ENCODE measurements at places on chromosomes 11 and 22. TPM values are rescaled to one million over a fixed set of nuclear protein-coding genes. Genes with fewer than 3 reads are reported as not detected.

The APOBEC3F gene
- total RNA-seq: 24.5 TPM

The MRGPRX3 gene
- total RNA-seq: not detected

The TP53AIP1 gene
- not detected for total RNA-seq

The WT1 gene
- total RNA-seq: not detected

The OR51I1 gene
- total RNA-seq: not detected

The USH1C gene
- total RNA-seq: not detected

The SYCE3 gene
- 3.8 TPM for total RNA-seq

The SLC15A3 gene
- 7.0 TPM for total RNA-seq

The IRAG1 gene
- not detected for total RNA-seq

The FOLR3 gene
- total RNA-seq: not detected

The APOL6 gene
- total RNA-seq: 34.3 TPM

The OR51B4 gene
- total RNA-seq: not detected

The KRTAP5-7 gene
- 0.16 TPM for total RNA-seq

The CD44 gene
- 357 TPM for total RNA-seq

DNA sequence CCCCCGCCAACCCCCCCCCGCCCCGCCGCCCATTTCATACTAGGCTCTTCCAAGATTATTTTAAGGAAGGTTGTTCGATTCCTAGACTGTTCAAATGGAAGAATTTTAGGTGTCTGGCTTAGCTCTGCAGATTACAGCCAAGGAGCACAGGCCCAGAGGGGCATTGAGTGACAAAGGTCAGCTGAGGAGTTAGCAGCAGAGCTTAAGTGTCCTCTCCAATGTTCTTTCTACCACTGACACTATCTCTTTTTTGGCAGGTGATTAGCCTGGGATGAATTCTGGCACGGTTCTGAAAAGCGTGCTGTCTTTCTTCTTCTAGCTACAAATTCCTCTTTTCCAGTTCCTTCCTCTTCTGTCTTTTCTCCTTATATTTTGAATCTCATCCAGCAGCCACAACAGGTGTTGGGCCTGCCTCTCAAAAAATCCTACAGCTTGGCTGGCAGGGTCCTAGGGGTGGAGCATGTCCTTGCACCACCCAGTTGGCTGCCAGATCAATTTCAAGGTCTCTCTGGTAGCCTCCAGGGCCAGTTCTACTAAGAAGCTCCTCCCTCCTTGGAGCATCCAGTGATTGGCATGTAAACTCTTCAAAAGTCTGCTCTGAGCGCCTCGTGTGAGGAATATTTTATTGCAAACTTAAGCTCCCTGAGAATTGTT is 23.0 kb downstream of the KCNE3 start:
- no peak for DNase-seq

- DNase-seq: no peak
Observed at GRCh38 chr11:108797578-108798100, 132.8 kb downstream of the DDX10 start.

- no peak for DNase-seq
Observed at GRCh38 chr11:66784575-66784974, 55.6 kb upstream of the SPTBN2 start.

- no peak for DNase-seq
Observed at GRCh38 chr22:28015676-28016601, 96.9 kb upstream of the PITPNB start.

DNA sequence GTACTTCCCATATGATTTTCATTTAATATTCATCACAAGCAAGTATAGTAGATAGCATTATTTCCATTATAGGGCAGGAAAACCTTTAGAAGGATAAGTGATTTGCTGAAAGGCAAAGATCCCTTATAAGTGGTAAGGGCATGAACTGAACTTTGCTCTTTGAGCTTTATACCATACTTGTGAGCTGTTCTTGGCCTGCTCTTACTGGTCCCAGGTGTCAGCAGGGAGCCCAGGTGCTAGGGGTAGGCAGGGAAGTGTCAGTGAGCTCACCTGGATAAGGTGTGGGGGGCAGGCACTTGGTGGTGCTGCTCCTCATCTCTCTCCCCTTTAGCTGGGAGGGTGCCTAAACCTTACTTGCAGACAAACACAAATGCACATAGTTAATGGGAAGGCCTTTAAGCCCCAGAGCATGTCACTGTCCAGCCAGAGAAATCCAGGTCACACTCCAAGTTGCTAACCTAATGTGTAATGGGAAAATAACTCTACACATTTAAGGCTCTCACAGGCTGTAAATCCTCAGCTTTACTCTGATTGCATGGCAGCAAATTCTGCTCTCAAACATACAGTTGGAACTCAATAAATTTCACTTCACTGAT is 114.4 kb downstream of the PLEKHA7 start:
- DNase-seq: no peak

- DNase-seq: no peak
Observed at GRCh38 chr11:16512198-16512898, 156.0 kb upstream of the SOX6 start.

GRCh38 chr22:19149047-19149883 is 827 bp downstream of the GSC2 start:
- DNase-seq: peak; percentile 63

GRCh38 chr22:45429981-45430775 is 16.7 kb downstream of the RIBC2 start:
- DNase-seq: no peak

- DNase-seq: no peak
Observed at GRCh38 chr11:98260983-98261382, 759.8 kb upstream of the CNTN5 start.

- DNase-seq: peak; percentile 81
Observed at GRCh38 chr11:64900263-64900678, 16.7 kb downstream of the ATG2A start.

GRCh38 chr11:74675761-74676160 is 55.5 kb downstream of the CHRDL2 start:
- no peak for DNase-seq

DNA sequence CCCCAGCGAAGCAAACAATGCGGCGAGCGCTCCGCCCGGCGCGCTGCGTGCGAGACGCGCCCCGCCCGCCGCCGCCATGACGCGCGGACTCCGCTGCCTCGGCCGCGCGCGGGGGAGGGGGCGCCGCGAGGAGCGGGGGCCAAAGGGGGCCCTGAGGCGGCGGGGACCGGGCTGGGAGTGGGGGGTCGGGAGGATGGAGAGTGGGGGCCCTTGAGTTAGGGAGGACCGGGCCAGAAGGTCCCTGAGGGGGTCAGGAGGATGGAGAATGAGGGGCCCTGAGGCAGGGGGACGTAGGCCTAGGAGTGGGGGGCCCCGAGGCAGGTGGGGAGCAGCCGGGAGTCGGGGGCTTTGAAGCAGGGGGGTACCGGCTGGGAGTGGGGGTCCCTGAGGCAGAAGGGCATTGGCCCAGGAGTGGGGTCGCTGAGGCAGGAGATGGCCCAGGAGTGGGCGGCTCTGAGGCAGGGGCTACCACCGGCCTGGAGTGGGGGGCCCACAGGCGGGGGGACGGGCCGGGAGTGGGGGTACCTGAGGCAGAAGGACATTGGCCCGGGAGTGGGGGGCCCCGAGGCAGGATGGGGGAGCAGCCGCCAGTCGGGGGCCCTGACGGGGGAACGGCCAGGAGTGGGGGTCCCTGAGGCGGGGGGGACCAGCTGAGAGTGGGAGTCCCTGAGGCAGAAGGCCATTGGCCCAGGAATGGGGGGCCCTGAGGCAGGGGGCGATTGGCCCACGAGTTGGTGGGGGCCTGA is at the start of gene BRD1:
TSS of gene BRD1 (minus strand) at position 21 of the 746 bp plus-strand sequence. CDS start 3,556 bp downstream, outside the sequence.
- peak; percentile 73 for DNase-seq

DNA sequence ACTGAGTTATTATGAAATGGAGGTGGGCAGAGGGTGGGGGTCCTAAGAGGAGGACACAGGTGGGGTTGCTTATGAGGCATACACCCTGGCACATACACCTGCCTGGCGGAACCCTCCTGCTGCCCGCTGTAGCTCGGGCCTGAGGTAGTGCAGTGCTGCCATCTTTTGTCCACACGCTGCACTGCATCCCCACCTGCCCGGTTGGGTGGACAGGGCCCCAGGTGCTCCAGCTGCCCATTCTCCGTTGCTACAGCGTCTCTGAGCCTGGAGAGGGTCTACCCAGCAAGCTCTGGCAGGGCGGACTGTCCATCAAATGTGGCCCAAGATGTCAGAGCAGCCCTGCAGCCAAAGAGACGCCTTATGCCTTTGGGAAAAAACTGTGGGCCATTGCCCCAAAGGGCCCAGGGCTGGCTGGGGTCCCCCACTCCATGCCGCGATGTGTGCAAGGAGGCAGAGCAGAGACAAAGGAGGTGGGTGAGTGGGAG is 131.2 kb downstream of the BUD13 start:
- peak; percentile 63 for DNase-seq

GRCh38 chr22:35986088-35986487 is 42.5 kb downstream of the RBFOX2 start:
- no peak for DNase-seq

DNA sequence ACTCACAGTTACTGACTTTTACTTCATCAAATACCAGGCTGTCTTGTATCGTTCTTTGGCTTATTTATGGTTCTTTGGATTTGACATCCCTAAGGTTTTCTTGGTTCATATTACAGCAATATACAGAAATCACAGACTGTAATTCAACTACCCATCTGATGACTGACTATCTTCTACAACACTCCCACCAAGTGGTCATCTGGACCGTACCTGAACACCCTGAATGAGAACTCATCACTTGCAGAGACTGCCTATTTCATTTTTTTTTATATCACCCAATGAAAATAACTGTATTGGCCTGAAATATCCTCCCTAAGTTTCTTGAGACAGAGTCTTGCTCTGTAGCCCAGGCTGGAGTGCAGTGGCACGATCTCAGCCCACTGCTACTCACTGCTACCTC is 9.5 kb upstream of the UPB1 start:
- no peak for DNase-seq

DNA sequence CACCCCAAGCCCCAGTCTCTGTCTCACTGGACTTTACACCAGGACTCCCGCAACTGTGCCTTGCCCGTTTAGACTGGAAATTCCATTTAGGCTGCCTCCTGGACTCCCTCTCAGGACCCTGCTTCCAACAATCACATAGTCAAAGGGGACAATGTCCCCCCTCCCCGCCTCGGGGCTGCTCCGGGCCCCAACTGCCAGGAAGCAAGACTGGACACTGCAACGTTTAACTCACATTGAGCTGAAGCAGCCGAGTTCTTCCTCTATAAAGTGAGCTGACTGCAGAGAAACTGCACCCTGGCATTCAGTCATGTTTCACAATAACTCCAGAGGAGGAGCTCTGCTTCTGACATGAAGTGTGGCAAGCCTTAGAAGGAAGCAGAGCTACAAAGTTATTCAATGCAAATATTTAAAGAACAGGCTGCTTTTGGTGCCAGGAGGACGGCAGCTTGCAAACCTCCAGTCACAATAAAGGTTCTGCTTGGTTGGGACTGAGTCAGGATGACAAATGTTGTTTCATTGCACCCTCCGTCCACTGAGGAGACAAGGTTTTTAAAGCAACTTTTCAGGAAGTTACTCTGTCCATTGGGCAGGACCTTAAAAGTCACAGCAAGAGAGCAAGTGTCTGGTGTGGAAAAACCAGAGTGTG is 19.9 kb downstream of the PACSIN2 start:
- DNase-seq: no peak

DNA sequence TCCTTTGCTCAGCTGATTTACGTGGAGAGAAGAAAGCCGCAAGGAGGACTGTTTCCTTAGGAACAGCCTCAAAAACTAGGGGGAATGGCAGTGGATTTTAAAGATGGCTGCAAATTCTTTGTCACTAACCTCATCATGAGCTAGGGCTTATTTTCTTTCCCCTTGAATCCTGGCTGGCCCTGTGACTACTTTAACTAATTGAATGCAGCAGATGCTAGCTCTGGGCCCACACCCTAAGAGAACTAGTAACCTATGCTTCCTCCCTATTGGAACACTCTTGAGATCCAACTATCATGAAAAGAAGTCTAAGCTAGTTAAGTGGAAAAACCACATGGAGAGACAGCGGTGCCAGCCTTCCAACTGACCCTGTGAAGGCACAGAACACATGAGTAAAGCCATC is 421.3 kb upstream of the NARS2 start:
- no peak for DNase-seq

- DNase-seq: no peak
Observed at GRCh38 chr11:16976379-16976778, 37.8 kb downstream of the PLEKHA7 start.

DNA sequence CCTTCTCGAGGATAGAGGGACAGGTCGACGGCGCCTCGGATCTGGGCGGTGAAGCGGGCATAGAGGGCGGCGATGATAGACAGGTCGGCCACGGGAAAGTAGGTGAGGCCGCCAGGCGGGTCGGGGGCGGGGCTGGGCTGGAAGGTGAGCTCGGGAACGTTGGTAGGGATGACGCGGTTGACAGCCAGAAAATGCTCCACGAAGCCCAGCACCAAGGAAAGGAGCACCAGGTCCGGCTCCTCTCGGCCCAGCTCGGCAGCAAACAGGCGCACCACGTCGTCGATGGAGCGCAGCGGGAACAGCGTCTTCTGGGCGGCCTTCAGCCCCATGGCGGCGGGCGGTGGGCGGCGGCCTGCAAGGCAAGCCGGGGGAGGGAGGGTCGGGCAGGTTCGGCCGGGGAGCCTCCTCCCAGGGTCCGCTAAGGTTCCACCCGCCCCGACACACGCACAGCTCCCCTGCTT is 540 bp downstream of the MEN1 start:
- peak; percentile 53 for DNase-seq

DNA sequence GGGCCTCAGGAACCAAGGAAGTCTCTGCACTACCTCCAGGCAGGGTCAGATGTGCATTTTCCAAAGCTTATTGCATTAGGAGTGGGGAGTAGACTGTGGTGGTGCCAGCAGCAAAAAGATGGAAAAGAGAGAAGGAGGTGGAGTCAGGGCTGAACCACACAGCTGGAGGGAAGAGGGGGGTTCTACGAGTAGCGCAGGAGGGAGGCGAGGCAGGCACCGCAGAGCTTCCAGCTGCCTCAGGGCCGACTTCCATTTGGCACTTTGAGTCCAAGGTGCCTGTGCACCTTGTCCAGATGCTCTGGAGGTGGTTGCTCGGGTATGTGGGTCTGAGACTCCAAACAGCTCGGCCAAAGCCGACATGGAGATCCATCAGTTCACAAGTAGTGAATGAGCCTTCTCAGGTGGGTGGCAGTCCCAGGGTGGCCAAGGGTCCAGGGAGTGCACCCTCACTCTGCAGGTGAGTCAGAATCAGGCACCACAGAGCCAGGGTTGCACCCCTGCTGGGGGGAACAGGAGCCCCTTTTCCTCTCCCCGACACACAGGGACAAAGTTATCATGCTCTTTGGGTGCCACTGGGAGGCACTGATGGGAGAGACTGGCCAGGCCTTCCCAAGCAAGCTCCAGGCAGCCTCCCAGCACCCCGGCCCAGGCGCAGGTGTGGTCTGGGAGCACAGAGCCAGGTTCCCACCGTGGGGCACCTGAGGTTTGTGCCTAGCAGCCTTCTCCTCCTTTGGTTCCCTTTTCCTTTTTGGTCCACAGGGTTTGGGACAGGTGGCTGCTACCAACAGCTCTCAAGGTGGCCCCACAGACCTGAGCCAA is 30.2 kb downstream of the GGT5 start:
- DNase-seq: no peak

All from activated CD4-positive, alpha-beta T cell treated with anti-CD3 and anti-CD28 coated beads for 36 hours (primary cell).